Fibroblast of upper back skin (primary cell): ENCODE measurements at places on chromosomes 1 and 21.

- DNase-seq: no peak
These were observed 6.8 kb upstream of the TRABD2B start for GRCh38 chr1:48003741-48004531.

DNA sequence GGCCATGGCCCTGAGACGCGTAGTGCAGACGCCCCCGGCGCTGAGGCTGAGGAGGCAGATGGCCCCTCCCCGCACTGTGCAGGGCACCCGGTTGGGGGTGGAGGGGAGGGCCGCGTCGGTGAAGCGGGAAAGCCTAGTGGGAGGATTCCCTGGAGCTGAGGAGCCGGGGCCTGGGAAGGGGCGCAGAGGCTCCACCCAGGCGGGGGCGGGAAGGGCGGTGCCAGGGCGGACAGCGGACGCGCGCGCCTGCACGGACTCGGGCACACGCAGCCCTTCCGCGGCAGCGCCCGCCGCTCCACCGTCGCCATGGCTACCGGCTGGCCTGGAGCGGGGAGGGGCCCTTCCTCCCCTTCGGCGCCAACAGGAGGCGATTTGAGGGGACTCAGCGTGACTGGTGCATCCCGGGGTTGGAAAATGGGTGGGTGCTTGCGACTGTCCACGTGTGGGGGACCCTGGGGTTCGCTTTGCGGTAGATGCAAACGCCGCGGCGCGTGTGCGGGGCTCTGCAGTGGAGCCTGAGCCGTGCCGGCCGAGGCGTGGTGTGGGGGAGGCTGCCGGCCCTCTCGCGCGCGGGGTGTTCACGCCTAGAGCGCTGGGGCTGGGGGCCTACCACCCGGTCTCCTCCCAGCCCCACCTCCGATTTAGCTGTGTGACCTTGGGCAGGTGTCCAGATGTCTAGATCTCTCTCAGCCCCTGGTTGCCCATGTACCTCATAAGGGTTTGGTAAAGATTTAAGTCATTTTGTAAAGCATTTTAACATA, 35.1 kb downstream of the PTPRF start:
- peak; percentile 59 for DNase-seq

DNA sequence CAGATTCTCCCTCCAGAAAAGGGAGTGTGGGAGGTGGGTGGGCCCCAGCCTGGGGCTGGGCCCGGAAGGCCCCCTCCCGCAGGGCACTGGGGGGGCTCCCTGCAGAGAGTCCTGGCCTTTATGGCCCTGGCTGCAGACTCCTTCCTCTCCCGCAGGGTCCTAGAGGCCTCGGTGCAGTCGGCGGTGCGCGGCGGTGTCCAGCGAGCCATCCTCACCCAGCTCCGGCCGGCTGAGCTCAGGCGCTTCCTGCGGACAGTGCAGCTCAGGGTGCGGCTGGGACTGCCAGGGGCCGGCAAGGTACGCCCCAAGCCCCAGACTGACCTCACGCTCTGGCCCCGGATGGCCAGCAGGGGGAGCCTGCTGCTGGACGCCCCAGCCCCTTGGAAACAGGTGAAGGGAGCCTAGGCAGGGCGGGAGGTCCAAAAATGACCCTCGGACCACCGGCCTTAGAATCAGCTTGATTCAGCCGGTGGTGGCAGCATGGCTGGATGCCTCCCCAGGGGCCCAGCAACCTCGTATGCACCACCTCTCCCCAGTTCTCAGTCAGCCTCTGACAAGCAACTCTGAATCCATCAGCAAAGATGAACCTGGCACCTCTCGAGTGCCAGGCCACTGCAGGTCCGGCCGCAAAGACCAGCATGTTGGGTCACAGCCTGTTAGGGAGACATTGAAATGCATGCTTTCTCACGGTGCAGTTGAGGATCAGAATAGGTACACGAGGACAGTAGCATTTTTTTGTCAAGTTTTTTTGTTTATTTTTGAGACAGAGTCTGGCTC, 20.6 kb downstream of the MTHFR start:
- DNase-seq: peak; percentile 25

DNA sequence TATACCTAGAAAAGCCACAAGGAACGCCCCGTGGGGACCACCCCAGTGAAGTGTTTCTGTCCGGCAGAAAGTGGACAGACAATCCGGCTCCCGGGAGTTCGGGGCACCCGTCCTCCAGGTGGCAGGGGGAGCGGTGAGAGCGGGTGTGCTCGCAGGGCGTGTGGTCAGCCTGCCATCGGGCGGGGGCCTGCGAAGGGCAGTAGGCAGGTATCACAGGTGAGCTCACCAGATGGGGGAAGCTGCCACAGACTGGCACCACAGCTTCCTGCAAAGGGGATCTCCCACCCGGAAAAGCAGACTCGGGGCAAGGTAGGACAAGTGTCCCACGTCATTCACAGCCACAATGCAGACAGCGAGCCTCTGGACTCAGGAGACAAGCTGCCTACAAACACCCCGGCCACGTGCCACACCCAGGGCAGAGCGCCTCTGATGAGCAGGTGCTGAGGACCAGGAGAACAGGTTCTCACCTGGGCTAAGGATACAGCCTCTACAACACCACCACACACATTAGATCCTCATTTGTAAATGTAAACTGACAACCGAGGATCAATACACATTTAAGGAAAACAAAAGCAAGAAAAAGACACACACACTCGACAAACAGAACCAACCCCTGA, 36.4 kb downstream of the VPS26C start:
- DNase-seq: no peak

GRCh38 chr1:31694964-31695313, 8.9 kb downstream of the COL16A1 start:
- DNase-seq: no peak

- no peak for DNase-seq
These were observed 10.3 kb downstream of the LMNA start for GRCh38 chr1:156124557-156125483.

GRCh38 chr21:33801424-33802405, 113.9 kb downstream of the ATP5PO start:
- peak; percentile 22 for DNase-seq

DNA sequence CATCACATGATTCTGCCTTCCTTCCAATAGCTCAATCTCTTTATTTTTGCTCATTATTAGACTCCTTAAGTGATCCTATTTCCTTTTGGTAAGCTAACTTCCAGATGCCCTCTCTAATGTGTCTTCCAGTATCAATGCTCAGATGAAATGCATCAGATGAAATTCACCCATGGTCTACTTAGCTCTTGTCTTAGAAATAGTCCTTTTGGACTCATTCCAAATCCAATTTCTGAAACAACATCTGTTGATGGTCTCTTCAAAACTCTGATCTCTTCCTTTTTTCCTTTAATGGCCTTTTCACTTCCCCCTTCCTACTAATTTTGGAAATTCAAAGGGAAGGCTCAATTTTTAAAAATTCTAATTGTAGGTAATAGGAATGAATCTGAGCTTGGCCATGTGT, 81.1 kb upstream of the GREM2 start:
- DNase-seq: no peak

DNA sequence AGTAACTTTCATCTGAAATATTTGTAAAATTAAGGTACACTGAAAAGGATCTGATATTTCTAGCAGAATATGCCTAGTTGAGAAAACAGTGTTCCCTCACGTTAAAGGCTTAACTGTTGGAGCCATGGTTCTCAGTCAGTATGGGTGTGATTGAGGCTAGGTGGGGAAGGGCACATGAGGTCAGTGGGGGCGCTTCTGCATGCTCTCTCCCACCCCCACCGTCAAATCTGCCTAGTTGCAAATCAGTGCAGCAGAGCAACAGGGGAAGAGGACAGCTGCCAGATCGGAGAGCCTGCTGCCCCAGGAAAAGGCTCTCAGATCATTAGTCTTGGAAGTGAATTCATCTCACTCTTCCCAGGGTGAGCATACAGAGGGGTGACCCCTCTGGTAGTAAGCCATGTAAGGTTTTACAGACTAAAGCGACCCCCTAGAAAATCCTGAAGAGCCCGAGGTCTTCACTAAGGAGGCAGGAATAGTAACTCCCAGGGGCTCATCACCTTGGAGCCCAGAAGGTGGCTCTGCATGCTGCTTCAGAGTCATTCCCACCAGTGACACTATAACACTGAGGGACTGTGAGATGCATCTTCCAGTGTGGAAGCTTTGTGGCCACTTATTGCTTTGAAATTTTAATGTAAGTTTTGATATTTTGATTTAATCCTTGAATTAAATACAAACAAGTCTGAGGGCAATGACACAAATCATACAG, 83.1 kb upstream of the BARHL2 start:
- DNase-seq: no peak

DNA sequence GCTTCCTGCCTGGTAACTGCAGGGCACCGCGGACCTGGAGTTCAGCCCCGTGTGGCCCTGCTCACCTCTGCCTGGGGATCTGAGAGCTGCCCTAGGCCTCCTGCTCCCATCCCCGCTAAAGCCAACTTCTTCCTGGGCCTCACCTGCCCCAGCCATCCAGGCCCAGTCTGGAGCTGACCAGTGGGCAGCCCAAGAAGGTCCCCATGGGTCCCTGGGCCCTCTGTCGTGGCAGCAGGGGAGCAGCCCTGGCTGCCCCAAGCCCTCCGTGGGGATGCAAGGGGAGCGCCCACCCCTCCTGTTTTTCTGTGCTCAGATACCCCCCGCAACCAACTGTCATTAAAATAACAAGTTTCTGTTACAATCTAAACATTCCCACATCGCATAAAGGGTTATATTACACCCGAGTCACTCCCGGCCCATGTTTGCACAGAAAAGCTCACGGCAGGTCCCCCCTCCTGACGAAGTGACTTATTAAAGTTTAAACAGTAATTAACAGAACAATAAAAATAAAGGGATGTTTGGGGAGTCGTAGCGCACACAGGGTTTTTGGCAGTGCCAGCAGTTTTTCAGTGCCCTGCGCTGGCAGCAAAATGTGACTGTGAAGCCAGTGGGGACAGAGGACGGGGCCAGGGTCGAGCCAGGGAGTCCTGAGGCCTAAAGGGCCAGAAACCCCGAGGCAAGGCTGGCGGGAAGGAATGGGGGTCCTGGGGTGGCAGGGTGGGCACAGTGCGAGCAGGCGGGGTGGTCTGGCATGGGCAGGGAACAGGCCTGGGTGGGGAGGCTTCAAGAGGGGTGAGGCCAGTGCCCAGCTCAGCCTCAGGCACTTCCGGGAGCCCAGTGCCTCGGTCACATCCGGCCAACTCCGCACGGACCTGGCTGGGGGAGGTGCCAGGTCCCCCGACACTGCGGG, 121.5 kb downstream of the CASZ1 start:
- DNase-seq: no peak

DNA sequence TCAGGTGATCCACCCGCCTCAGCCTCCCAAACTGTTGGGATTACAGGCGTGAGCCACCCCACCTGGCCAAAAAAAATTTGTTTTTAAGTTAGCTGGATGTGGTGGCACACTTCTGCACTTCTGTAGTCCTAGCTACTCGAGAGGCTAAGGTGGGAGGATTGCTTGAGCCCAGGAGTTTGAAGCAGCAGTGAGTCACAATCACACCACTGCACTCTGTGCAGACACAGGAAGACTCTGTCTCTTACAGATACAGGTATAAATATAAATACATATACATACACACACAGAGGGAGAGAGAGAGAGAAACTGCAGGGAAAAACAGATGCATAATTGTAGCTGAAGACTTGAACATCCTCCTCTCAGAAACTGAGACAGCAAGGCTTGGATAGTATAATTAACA, 34.8 kb upstream of the EPS15 start:
- DNase-seq: no peak

- DNase-seq: no peak
These were observed 89.4 kb downstream of the GRIK3 start for GRCh38 chr1:36944883-36945282.

GRCh38 chr21:34520764-34521508, 8.9 kb upstream of the KCNE1 start:
- no peak for DNase-seq

DNA sequence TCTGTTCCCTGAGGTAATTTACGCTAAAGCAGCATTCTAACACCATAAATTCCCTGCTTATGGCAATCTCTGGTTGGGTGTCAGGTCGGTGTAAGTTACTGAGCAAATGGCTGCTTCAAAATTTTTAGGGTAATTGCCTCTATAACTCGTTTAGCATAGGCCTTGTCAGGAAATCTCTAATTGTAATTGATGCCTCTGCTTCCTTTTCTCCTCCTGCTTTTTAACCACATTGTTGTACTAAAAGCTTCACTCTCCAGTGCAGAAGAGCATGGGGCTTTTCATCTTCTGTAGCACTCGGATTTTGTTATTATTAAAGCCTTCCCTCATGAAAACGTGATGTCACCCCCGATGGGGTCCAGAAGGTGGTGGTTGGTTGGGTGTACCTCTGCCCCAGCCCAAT, 141.6 kb upstream of the NBPF11 start:
- no peak for DNase-seq

DNA sequence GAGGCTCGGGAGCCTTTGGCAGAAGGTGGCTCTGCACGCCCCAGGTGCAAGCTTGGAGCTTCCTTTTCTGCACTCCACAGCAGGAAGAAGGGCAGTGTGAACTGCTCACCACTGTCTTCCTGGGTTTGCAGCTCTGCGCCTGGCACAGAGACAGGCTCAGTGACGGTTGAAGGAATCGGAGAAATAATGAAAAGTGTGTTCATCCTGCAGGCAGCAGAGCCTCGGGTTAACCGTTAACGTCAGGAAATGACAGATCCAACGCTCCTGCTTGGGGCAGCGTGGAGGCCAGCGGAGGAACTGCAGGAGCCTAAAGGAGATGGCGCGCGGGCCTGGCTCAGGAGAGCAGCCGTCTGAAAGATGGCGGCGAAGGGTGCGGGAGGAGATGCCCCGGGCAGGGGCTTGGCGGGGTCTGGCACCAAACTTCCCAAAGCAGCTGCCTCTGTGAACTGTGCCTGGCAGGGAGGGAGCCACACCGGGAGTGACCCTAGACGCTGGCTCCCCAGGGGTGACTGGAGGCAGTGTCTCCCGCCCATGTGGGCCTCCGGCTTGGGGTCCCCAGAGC, 10.9 kb upstream of the SAMD11 start:
- DNase-seq: no peak

- no peak for DNase-seq
These were observed 440.4 kb upstream of the ADAMTS5 start for GRCh38 chr21:27407271-27407670.

- no peak for DNase-seq
These were observed 7.6 kb upstream of the MX1 start for GRCh38 chr21:41418393-41418792.

DNA sequence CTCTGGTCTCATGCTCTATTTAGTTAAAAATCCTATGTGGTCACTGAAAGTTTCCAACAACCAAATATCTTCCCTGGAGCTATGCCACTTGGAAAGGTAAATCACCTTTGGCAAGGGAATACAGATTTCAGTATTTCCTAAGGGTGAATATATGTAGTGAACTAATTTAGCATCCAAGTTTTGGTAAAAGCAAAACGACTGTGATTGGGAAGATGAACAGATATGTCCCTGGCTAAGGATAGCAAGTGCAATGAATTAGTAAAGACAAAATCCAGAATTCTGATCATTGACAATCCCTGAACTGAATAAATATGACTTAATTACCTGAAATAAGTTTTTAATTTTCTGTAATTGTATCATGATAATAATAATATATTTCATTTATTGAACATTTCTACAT, at the start of gene OR2T33:
TSS of gene OR2T33 (minus strand) at position 101 of the 400 bp plus-strand sequence. CDS start 4,162 bp downstream, outside the sequence.
- DNase-seq: no peak

GRCh38 chr1:84110629-84111028, 33.4 kb upstream of the PRKACB start:
- no peak for DNase-seq
